ENCODE measurements at places on chromosomes 13 and 19.

- DNase-seq: no peak
Measured at GRCh38 chr19:2653710-2654707, 48.5 kb downstream of the GNG7 start.

GRCh38 chr19:56577719-56578602, 10.7 kb downstream of the ZNF470 start:
- no peak for DNase-seq

GRCh38 chr19:47272448-47273312, 2.0 kb upstream of the INAFM1 start:
- DNase-seq: no peak

DNA sequence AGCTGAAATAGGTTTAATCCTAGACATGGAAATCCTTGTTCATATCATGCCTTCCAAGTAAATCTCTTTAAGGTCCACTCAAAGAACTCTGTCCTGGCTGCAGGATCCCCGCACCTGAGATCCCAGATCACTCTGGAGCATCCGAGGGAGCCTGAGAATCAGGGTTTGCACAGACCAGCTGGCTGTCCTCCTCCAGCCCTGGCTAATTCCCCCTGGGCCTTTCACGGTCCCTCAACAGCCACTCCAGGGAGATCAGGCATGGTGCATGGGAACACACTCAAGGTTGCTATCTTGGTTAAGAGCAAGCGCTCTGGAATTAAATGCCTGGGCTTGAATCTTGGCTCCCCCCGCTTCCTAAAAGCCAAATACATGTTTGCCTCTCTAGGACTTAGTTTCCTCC, 130.8 kb downstream of the IRS2 start:
- no peak for DNase-seq

GRCh38 chr19:1816530-1817298, 4.6 kb upstream of the ATP8B3 start:
- DNase-seq: no peak

DNA sequence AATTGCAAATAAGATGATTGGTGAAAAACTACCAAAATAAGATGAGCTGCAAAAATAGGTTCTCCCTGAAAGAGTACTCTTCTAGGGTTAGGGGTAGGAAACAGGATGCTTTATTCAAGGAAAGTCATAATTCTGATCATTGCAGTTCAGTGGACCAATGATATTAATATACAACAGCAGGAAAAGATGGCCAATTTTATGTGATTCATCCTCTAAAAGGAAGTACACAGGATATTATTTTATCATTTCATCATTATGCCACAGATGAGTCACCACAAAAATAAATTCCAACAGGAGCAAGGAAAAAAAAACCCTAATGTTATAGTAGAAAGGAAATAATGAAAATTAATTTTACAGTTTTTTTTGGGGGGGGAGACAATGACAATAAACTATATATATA, 205.0 kb downstream of the NALCN start:
- DNase-seq: no peak

DNA sequence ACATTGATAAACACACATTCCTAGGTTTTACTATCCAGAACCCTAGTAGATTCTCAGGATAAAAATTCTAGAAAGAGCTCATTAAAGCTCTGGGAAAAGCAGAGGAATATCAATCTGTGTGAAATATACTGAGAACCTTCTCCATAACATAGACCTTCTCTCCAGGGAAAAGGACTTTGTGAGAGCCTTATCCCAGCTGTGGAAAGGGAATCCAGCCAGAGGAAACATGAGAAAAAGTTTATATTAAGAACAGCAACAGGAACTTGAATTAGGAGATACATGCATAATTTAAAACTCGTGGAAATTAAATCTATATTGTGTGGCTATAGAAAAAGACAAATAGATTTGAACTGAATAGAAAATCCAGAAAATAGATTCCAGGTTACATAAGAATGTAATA, 1639.9 kb downstream of the EFNB2 start:
- DNase-seq: no peak

DNA sequence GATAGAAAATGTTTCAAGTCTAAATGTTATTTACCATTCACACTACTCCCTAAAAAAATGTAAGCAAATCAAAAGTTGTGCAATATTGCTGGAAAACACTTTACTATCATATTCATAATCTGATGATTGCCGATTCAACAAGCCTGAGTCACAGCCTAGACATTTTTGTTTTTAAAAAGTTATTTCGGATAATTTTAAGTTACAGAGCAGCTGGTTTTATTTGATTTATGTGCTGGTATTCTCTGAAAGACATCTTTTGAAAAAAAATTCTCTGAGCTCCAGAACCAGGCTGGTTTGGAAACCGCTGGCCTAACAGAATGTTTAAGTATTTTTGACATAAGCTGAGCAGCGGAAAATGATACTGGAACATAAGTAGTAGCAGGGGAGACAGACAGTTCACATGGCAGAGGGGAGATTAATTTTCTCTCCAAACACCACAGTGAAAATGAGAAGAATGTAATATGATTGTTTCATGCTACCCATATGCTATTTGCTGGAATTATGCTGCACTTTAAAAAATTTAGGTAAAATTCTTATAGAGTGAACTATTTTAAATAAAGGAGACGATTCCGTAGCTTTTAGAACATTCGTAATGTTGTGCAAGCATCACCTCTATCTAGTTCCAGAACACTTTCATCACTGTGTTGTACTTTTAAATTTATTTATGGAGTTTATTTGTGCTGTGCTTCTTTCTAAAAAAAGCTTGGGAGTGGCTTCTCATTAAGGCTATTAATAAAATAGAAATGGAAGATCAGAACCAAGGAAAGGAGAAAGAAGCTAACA, 36.1 kb downstream of the TBC1D4 start:
- DNase-seq: no peak

- DNase-seq: no peak
Measured at GRCh38 chr13:92164822-92165221, 766.4 kb downstream of the GPC5 start.

GRCh38 chr19:41095703-41096102, 7.5 kb downstream of the CYP2A13 start:
- DNase-seq: no peak

GRCh38 chr19:35793381-35794165, 18.2 kb downstream of the ARHGAP33 start:
- DNase-seq: no peak

- no peak for DNase-seq
Measured at GRCh38 chr19:58067240-58067912, 8.3 kb downstream of the ZNF135 start.

GRCh38 chr19:14072535-14073260, at the start of gene MISP3:
Gene MISP3, plus strand, starts transcription at chr19:14072786. Its CDS starts 524 bp downstream, at chr19:14073310.
- no peak for DNase-seq

- no peak for DNase-seq
Measured at GRCh38 chr13:22936228-22936627, 244.6 kb upstream of the SGCG start.

- DNase-seq: peak; percentile 95
Measured at GRCh38 chr19:11142528-11143171, 12.9 kb downstream of the SPC24 start.

- no peak for DNase-seq
Measured at GRCh38 chr13:74464670-74465069, 330.5 kb upstream of the KLF12 start.

GRCh38 chr19:15358918-15359317, 20.7 kb downstream of the AKAP8 start:
- no peak for DNase-seq

DNA sequence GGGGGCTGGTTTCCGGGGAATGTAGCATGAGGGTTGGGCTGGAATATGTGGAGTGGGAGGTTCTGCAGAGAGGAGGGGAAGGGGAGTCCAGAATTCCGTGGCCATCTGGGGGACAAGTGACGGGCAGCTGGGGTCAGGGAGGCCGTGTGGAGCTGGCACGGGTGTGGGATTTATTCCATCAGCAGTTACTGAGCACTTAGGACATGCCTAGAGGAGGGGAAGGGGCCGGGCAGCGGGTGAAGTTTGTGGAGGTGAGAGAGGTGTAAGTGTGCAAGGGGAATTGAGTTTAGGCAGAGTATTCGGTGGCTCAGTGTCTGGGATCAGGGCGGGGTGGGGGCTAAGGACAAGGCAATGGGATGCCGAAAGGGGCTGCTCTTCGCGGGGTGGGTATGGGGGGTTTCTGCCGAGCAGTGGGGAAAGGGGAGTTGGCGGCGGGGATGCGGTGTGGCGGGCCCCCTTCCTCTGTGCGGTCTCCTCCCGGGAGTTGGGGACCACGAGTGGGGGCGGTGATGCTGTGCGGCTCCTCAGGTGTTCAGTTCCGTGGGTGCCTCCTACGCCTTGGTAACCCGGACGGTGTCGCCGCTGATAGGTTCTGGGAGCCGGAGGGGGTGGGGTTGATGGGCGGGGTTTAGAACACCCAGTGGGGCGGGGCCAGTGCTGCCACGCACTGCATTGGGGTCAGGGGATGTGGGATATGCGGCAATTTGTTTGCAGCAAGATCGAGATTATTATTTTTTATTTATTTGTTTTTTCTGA, 5.4 kb downstream of the CCDC61 start:
- no peak for DNase-seq

- DNase-seq: no peak
Measured at GRCh38 chr19:16888629-16889365, at the start of gene F2RL3. Gene F2RL3, plus strand, starts transcription at chr19:16888999. Its CDS starts 191 bp downstream, at chr19:16889190.

DNA sequence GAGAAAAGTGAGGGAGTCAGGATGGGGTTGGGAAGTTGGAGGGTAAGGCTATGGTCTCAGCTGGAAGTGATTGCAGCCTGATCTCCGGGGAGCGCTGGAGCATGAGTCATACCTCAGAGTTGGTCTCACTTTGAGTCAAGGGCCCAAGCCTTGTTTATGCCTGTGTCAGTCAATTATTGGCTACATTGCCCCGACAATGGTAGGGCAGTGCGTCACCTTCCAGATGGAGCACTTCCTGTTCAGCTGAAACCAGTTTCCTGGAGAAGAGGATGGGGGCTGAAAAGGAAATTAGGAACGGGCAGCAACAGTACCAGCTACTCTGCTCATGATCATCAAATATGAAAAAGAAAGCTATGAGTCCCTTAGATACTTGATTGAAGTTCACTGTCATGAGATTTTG, 60.4 kb downstream of the ADGRE1 start:
- no peak for DNase-seq

GRCh38 chr13:113622791-113623490, 35.1 kb downstream of the ATP4B start:
- DNase-seq: peak; percentile 41

- no peak for DNase-seq
Measured at GRCh38 chr19:35908973-35909683, 1.0 kb upstream of the TYROBP start.

- no peak for DNase-seq
Measured at GRCh38 chr13:49571299-49572240, 13.8 kb downstream of the RCBTB1 start.

- DNase-seq: no peak
Measured at GRCh38 chr13:37475966-37476365, 122.6 kb downstream of the POSTN start.

GRCh38 chr13:47929156-47929555, 71.9 kb downstream of the SUCLA2 start:
- DNase-seq: no peak

- no peak for DNase-seq
Measured at GRCh38 chr19:55094456-55095259, 19.0 kb downstream of the EPS8L1 start.

GRCh38 chr13:104414181-104414580, 1348.0 kb upstream of the SLC10A2 start:
- DNase-seq: no peak

DNA sequence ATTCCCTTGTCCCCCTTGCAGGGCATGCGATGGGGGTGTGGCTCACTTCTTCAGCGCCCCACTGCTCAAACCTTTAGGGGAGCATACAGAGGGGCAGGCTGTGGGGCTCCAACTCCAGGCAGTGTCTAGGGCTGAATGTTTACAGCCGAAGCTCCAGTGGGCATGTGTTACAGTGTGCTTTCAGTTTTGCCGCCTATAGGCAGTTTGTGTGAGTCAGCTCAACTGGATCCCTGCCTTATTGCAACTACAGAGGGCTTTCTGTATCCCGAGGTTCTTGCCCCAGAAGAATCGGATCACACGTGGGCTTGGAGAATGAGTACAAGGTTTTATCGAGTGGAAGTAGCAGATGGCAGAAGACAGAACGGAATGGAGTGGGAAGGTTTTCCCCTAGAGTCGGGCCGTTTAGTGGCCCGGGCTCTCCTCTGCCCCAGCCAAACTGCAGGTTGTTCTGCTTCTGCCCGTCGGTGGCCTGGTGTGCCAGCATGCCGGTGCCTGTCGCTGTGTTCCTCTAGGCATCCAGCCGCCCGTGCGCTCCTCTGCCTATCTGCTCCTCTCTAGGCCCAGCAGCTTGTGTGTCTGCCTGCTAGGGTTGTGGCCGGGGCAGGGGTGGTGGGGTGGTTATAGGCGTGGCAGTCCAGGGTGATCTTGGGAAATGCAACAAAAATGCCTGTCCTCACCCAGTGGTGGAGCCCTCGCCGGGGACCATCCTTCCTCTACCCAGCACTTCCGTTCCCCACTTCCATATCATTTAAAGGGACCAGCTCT, 435.9 kb upstream of the SGCG start:
- no peak for DNase-seq

- DNase-seq: no peak
Measured at GRCh38 chr13:35481777-35482176, 5.3 kb upstream of the MAB21L1 start.

GRCh38 chr19:15672580-15673175, at the start of gene CYP4F12:
Gene CYP4F12, plus strand, starts transcription at chr19:15673087. Its CDS starts 443 bp downstream, at chr19:15673530.
- DNase-seq: peak; percentile 67

DNA sequence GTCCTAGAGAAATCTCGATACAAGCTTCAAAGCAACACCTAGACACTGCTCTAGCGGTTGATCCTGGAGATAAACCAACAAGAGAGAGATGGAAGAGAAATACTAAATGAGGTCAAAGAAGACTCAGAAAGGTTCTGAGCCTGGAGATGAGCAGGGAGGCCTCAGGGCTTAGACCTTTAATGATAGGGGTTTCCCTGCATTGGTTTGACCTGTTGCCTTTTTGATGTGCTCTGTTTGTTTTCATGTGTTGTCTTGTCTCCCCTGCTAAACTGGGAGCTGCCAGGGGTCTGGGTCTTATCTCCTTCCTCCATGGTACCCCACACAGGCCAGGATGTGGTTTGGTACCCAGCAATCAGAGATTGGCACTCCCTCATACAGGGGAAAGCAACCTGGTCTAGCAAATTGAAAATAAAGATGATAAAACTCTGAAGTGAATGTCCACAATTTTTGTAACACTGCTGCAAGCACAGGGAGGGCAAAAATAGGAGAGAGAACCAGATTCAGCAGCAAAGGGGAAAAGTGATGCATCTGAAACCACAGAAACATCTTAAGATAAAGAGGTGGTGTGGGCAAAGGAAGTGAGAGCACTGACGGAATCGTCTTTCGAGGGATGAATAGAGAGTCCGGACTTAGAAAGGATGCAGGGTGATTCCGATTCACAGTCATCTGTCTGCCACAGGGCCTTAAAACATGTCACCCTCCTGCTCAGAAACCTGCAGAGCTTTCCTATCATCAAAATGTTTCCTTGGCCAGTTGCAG, 3.5 kb downstream of the FFAR2 start:
- no peak for DNase-seq

DNA sequence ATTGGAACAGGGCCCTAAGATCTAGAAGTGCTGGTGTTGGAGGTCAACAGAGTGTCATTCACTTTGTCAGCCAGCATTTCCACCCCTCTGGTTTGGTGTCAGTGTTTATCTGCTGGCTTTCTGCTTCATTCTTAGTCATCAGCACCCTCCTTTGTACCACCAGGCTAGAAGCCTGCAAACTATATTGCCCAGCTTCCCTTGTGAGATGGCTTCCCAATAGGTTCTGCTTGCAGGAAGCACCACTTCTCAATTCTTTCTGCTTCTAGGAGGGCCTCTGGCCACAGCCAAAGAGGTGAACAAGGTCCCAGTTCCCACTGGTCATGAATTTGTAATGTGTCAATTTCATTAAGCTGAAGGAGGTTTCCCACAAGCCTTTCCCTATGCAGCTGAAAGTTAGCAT, 36.4 kb upstream of the CALM3 start:
- DNase-seq: no peak

GRCh38 chr13:82681535-82681934, 1200.7 kb downstream of the SLITRK1 start:
- no peak for DNase-seq
